Nephron progenitor cell (in vitro differentiated cells): ENCODE measurements at places on chromosomes 12 and 14.
A peak's percentile ranks its signal among the peaks of the same experiment; 100 is the strongest.

- H3K27me3 ChIP-seq = peaks cover 5% of the 10 kb centered on the region
- no peak overlapping the region for H3K27ac ChIP-seq
- no peaks in the 10 kb centered on the region for H3K36me3 ChIP-seq
- no peaks in the 10 kb centered on the region for H3K4me1 ChIP-seq
Measured at GRCh38 chr12:39502726-39503125, 59.8 kb upstream of the KIF21A start.

DNA sequence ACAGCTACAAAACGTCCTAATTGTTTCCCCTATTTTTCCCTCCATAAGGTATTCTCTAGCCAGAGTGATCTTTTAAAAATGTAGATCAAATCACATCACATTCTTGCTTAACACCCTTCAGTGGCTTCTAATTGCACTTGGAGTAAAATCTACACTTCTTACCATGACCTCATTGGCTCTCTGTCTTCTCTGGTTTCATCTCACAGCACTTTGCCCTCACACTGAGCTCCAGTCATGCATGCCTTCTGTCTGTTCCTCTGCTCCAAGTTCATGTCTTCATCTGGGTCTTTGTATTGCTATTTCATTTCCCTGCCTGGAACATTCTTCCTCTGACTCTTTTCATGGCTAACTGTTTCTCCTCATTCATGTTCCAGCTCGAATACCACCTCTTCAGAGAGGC lies 220.4 kb upstream of the GARIN6 start:
- DNase-seq = peak; percentile 7
- H3K4me1 ChIP-seq = peaks cover 11% of the 10 kb centered on the region
- no peak overlapping the region for H3K4me3 ChIP-seq
- H3K27me3 ChIP-seq = peaks cover 3% of the 10 kb centered on the region
- H3K27ac ChIP-seq = peak overlapping the region; percentile 56
- H3K36me3 ChIP-seq = no peaks in the 10 kb centered on the region

- DNase-seq = no peak
- no peak overlapping the region for H3K4me3 ChIP-seq
- H3K4me1 ChIP-seq = peaks cover 24% of the 10 kb centered on the region
- no peaks in the 10 kb centered on the region for H3K27me3 ChIP-seq
- no peaks in the 10 kb centered on the region for H3K36me3 ChIP-seq
- peak overlapping the region; percentile 52 for H3K27ac ChIP-seq
Measured at GRCh38 chr12:96425321-96425720, 25.1 kb upstream of the CDK17 start.

- DNase-seq = no peak
- H3K4me3 ChIP-seq = no peak overlapping the region
- H3K27ac ChIP-seq = no peak overlapping the region
- no peaks in the 10 kb centered on the region for H3K36me3 ChIP-seq
- H3K4me1 ChIP-seq = peaks cover 40% of the 10 kb centered on the region
Measured at GRCh38 chr12:131378861-131379665, 331.8 kb upstream of the SFSWAP start.

DNA sequence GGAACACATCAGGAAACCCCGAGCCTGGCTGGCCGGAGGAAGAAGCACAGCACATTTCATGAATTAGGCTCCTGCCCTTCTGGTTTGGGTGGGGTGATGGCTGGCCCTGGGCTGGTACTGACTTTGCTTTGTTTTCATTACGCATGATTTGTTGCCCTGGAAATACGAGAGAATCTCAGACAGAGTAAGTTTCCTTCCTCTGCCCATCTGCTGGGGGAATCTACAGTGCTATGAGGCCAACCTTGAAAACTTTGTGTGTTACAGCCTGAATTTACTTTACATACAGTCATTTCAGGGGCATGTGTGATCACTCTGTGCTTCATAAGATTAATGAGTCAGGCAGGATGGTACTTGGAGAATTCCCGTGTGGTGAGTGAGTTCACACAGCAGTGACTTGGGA lies 20.5 kb upstream of the SLC5A8 start:
- no peaks in the 10 kb centered on the region for H3K27me3 ChIP-seq
- H3K36me3 ChIP-seq = no peaks in the 10 kb centered on the region
- DNase-seq = no peak

GRCh38 chr12:78473136-78473535 lies 391.4 kb upstream of the SYT1 start:
- no peak overlapping the region for H3K4me3 ChIP-seq
- H3K36me3 ChIP-seq = no peaks in the 10 kb centered on the region
- H3K27me3 ChIP-seq = peaks cover 4% of the 10 kb centered on the region
- peaks cover 7% of the 10 kb centered on the region for H3K4me1 ChIP-seq
- no peak for DNase-seq
- no peak overlapping the region for H3K27ac ChIP-seq

DNA sequence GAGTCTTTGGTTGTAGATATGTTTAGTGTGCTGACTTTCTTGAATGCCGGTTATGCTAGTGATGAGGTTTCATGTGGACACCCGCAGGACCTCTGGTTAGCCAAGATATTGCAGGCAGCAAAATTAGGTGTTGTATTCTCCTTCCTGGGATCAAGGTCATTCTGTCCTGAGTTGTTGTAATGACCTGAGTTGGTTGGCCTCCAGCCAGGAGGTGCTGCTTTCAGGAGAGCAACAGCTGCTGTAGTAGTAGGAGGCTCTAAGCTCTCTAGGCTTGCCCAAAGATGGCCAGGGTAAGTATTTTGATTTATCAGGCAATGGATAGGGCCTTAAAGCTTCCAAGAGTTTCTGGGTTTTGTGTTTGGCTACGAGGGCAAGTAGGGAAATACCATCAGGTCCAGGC lies 56.0 kb upstream of the BDKRB2 start:
- no peak overlapping the region for H3K4me3 ChIP-seq
- no peak for DNase-seq
- peaks cover 9% of the 10 kb centered on the region for H3K27me3 ChIP-seq
- no peaks in the 10 kb centered on the region for H3K4me1 ChIP-seq

- no peak overlapping the region for H3K27ac ChIP-seq
- no peaks in the 10 kb centered on the region for H3K36me3 ChIP-seq
- DNase-seq = no peak
- peaks cover 14% of the 10 kb centered on the region for H3K4me1 ChIP-seq
- H3K4me3 ChIP-seq = no peak overlapping the region
Measured at GRCh38 chr12:80698847-80699542, 8.4 kb upstream of the MYF6 start.

- no peak for DNase-seq
- H3K4me1 ChIP-seq = no peaks in the 10 kb centered on the region
- no peaks in the 10 kb centered on the region for H3K36me3 ChIP-seq
- no peak within 1 kb of the TSS for H3K4me3 ChIP-seq
- no peaks in the 10 kb centered on the region for H3K27me3 ChIP-seq
Measured at GRCh38 chr14:19920021-19920657, at the start of gene OR4K5. Gene OR4K5 (plus strand): TSS chr14:19920607. CDS start chr14:19920607, 0 bp downstream.
